Myometrial cell (primary cell): ENCODE measurements at places on chromosomes 7 and 10. TPM values are rescaled to one million over a fixed set of nuclear protein-coding genes. Genes with fewer than 3 reads are reported as not detected.

Gene SPDYE11
- total RNA-seq, result not detected in 2 replicates

Gene ARHGAP22
- 27.6 and 33.2 TPM in 2 replicates for total RNA-seq

Gene IDI1
- total RNA-seq, result 200 and 234 TPM in 2 replicates

Gene HYAL4
- total RNA-seq, result not detected in 2 replicates

Gene IGFBP1
- not detected in 2 replicates for total RNA-seq

Gene CTAGE8
- 0.18 and 0.29 TPM in 2 replicates for total RNA-seq

Gene ZP3
- total RNA-seq, result 0.29 and 1.9 TPM in 2 replicates

Gene CLCN1
- not detected in 2 replicates for total RNA-seq

Gene TFEC
- total RNA-seq, result not detected in 2 replicates

Gene ALOX5
- total RNA-seq, result not detected in 2 replicates

Gene CDK14
- 35.3 and 36.6 TPM in 2 replicates for total RNA-seq

Gene CPED1
- total RNA-seq, result 55.4 and 72.0 TPM in 2 replicates

Gene KNDC1
- 0.58 and 2.7 TPM in 2 replicates for total RNA-seq

Gene BCCIP
- total RNA-seq, result 42.2 and 44.7 TPM in 2 replicates

Gene GIMAP8
- not detected in 2 replicates for total RNA-seq

Gene HABP2
- not detected in 2 replicates for total RNA-seq

Gene ZNF853
- total RNA-seq, result under 0.01 and 0.58 TPM in 2 replicates

Gene NUDT5
- 62.6 and 91.8 TPM in 2 replicates for total RNA-seq

Gene CALML5
- not detected in 2 replicates for total RNA-seq

Gene AMZ1
- 1.2 and 1.7 TPM in 2 replicates for total RNA-seq

Gene TAF3
- total RNA-seq, result 1.7 and 2.1 TPM in 2 replicates

Gene CALHM1
- total RNA-seq, result not detected in 2 replicates

Gene CYP2C19
- total RNA-seq, result not detected in 2 replicates
